ENCODE measurements at places on chromosomes 5 and 9.

GRCh38 chr5:103211576-103212561 is 46.7 kb upstream of the MACIR start:
- DNase-seq = no peak

GRCh38 chr9:87670572-87671264 is 55.2 kb upstream of the CTSL start:
- no peak for DNase-seq

GRCh38 chr5:103646698-103647614 is 84.4 kb upstream of the NUDT12 start:
- DNase-seq = no peak

DNA sequence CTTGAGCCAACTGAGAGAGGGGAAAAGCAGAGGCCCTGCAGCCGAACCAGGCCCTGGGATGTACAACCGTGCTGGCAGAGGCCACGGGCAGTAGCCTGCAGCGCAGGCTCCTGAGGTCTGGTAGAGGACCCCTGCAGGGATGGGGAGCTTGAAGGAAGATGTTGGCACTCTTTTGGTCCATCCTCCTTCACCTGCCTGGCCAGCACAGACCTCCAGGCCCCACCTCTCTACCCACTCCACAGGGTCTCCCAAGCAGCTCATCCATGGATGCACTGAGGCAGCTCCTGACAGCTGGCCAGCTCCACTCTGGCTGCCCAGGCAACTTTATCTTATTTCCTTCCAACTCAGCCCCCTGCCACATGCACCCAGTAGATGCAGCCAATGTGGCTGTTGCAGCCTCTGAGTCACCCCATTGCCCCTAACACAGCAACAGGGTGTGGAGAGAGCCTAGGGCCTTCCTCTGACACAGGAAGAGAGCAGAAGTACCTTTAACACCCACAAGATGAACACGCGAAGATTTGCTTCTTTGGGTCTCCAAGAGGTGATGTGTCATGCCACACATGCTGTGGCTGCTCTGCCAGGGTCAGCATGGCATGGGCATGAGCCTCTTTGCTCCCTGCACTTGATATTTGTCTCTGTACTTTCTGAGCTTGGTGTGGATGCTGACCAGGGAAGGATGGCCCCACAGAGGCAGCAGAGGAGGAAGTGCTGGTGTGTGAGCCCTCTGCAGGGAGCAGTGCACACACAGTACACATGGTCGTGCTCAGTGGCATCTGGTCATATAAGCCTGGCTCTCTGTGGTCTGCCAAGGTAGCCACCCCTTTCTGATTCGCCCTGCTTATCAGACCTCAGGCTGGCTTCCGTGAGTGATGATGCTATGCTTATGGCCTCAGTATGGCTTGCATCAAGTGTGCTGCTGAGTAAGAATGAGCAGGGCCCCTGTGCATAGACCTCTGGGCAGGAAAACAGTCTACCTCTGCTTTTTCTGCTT is 117.2 kb downstream of the NRG2 start:
- DNase-seq = no peak

DNA sequence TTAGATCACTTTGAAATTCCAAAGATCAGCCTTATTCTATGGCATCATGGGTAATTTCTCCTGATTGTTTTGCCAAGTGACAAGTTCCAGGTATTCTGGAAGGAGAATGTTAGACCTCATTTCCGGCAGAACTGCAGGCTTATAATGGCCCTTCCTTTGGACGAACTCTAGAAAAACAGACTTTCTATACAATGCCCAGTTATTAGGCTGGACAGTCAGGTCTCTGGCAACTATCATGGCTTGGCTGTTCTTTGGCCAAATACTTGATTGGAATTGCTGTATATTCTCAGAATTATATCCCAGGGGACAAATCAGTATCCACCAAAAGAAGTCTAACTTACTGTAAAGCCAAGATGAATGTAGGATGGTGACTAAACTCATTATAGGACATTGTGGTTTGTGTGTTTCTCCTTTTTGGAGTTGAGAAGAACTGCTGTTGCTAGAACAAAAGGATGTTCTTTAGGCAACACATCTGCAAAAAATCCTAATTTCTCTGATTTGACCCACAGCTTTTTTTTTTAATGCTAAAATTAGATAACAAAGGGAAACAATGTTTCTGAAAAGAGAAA is 69.0 kb downstream of the ADAMTSL1 start:
- DNase-seq = peak; percentile 53

GRCh38 chr9:4276856-4277255 is 23.0 kb downstream of the GLIS3 start:
- no peak for DNase-seq

- DNase-seq = no peak
These were observed 105.6 kb downstream of the NR6A1 start for GRCh38 chr9:124665391-124666058.

GRCh38 chr5:108686676-108687075 is 61.0 kb upstream of the FER start:
- DNase-seq = no peak

- no peak for DNase-seq
These were observed 44.1 kb downstream of the FBXL7 start for GRCh38 chr5:15544039-15544438.

DNA sequence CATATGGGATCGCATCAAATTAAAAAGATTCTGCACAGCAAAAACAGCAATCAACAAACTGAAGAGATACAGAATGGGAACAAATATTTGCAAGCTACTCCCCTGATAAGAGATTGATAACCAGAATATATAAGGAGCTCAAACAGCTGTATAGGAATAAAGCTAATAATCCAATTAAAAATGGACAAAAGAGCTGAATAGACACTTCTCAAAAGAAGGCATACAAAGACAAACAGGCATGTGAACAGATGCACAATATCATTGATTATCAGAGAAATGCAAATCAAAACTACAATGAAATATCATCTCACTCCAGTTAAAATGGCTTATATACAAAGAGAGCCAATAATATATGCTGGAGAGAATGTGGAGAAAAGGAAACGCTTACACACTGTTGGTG is 110.6 kb downstream of the PLCXD3 start:
- DNase-seq = no peak

GRCh38 chr5:136679233-136679632 is 313.9 kb upstream of the TRPC7 start:
- DNase-seq = no peak

- no peak for DNase-seq
These were observed 33.1 kb upstream of the TLX3 start for GRCh38 chr5:171275841-171276544.

- DNase-seq = no peak
These were observed 6.5 kb downstream of the PFN3 start for GRCh38 chr5:177393990-177394389.

GRCh38 chr5:96172436-96172835 is 210.8 kb upstream of the ELL2 start:
- peak; percentile 94 for DNase-seq

GRCh38 chr9:87725900-87726709 is at the start of gene CTSL:
Gene CTSL, plus strand, starts transcription at chr9:87726119. Its CDS starts 1,485 bp downstream, at chr9:87727604.
- DNase-seq = no peak

GRCh38 chr9:108333530-108333983 is 522.2 kb downstream of the ACTL7B start:
- DNase-seq = no peak

DNA sequence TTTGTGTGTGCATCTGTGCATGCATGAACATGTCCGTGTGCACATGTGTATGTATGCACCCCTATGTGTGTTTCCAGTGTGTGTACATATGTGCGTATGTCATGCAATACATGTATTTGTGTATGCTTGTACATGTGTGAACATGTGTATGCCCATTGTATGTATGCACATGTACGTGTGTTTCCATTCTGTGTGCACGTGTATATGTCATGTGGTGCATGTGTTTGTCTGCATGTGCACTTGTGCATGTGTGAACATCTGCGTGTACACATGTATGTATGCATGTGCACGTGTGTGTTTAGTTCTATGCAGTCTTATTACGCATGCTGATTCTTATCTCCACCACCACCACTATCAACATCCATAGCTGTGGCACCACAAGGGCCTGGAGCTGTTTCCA is 403.5 kb upstream of the IRX4 start:
- DNase-seq = no peak

DNA sequence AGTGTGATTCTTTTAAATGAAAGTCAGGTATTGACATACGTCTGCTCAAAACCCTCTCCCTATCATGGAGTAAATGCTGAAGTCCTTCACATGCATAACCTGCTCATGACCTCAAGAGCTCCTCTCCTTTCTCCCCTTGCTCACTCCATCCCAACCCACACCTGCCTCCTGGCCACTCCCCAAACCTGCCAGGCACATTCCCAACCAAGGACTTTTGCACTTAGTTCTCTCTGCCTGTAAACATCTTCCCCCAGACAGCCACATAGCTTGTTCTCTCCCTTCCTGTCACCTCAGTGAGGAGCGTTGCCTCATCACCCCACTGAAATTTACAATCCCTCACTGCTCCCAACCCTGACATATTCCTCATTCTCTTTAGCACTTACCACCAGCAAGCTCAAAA is 8.7 kb downstream of the SETD9 start:
- DNase-seq = no peak

DNA sequence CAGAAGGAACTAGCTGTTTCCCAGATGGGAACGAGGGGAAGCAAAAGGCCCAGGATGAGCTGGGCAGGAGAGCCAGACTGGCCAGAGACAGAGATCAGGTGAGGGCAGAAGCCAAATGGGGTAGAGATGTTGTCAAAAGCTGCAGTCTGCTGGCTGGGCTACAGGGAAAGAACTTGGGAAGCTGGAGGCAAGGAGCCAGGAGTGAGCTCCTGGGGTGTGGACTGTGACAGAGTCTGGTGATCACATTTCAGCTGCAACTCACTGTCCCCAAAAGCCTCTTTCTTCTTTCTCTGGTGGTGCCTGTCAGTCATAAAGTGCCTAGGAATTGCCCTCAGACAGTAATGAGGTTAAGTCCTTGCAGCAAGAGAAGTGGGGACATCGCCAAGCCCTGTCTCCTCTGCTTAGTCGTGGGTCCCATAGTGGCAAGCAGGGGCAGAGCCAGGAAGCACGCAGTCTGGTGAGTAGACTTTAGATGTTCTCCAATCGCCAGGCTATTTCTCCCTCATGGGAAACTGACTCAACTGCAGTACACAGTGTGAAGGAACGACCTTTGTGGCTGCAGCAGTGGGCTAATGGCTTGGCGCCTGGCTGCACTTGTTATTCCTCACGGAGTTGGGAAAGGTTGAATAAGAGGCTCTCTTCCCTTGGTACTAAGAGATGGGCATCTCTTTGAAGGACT is 2.5 kb upstream of the FSD1L start:
- no peak for DNase-seq

- peak; percentile 23 for DNase-seq
These were observed 273.3 kb upstream of the ANKRD55 start for GRCh38 chr5:56506211-56506965.

GRCh38 chr5:13478831-13479465 is 465.5 kb downstream of the DNAH5 start:
- peak; percentile 2 for DNase-seq

All from fibroblast of skin of left biceps (primary cell).